Stimulated activated CD4-positive, alpha-beta T cell treated with anti-CD3 and anti-CD28 coated beads, Interleukin-15, amount 100 ng/mL, for 1 hour (primary cell): ENCODE measurements at places on chromosomes 3 and 15.

- no peak for DNase-seq
Measured at GRCh38 chr3:132879656-132880055, 157.4 kb upstream of the NPHP3 start.

DNA sequence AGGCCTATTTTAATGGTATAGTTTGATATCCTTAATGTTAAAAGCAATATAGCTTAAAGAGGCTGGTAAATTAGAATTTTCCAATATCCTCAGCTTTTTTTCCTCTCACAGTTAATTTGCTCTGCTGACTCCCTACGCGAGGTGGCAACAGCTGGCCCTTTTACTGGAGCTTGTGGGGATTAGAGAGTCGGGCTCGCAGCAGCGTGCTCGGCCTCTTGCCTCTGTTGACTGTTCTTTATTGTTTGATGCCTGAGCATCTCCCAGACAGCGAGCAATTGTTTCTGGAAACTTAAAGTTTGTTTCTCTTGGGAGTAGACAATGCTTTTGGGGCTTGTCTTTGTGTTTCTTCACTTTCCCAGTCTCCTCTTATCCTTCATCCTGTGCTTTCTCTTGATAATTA lies 80.8 kb downstream of the OPA1 start:
- no peak for DNase-seq

GRCh38 chr3:116059421-116060096 lies 385.7 kb downstream of the LSAMP start:
- DNase-seq, result no peak

- no peak for DNase-seq
Measured at GRCh38 chr3:156188757-156189156, 68.4 kb downstream of the KCNAB1 start.

GRCh38 chr3:35502699-35503098 lies 136.6 kb upstream of the ARPP21 start:
- no peak for DNase-seq

DNA sequence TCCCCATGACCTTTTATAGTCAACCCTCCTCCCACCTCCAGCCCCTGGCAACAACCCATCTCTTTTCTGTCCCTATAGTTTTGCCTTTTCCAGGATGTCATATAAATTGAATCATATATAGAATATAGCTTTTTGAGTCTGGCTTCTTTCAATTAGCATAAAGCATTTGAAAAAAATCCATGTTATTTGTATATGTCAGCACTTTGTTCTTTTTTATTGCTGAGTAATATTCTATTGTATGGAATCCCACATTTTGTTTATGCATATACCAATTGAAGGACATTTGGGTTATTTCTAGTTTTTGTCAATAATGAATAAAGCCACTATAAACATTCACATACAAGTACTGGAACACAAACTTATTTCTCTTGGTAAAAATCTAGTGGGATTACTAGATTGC lies 58.0 kb upstream of the SSR3 start:
- DNase-seq, result no peak

GRCh38 chr15:41584636-41585126 lies 25.7 kb downstream of the TYRO3 start:
- no peak for DNase-seq

- no peak for DNase-seq
Measured at GRCh38 chr15:99511531-99511865, 54.3 kb upstream of the MEF2A start.

DNA sequence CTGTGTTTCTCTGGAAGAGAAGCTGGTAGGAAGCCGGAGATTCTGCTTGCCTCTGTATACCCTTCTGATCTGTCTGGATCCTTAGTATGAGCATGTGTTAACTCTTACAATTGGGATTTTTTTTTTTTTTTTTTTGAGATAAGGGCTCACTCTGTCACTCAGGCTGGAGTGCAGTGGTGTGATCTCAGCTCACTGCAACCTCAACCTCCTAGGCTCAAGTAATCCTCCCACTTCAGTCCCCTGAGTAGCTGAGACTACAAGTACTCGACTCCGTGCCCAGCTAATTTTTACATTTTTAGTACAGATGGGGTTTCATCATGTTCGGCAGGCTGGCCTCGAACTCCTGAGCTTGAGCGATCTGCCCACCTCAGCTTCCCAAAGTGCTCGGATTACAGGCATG lies 44.5 kb downstream of the RPN1 start:
- DNase-seq, result no peak

- DNase-seq, result no peak
Measured at GRCh38 chr3:103532986-103533385, 1098.2 kb downstream of the ZPLD1 start.

DNA sequence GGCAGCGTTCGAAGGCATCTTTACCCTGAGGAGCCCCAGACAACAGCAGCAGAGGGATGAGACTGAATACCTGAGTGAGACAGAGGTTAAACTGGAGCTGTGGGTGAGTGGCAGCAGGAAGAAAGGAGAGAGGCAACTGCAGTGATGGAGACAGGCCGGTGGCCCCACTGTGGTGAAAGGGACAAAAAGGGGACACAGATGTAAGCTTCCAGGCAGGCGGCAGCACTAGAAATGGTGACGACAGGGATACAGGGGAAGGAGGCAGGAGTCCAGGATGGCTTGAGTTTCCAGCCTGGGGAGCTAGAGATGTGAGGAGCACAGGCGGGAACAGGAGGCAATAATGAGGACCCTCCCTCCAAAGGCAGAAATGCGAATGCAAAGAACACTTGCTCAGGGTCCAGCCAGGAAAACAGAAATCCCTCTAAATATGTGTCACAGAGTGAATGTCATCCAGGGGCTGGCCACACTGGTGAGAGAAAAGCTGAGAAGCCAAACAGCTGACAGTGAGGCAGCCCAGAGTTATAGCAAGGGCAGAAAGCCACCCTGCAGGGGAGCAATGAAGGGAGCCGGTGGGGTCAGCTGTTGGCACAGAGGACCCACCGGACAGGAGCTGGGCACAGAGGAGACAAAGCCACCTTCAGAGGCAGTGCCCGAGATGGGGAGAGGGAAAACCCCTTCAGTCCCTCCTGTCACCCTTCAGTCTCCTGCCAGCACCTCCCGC lies 70.1 kb downstream of the TBC1D2B start:
- no peak for DNase-seq

- DNase-seq, result no peak
Measured at GRCh38 chr3:124203292-124203691, 211.4 kb upstream of the ROPN1 start.

DNA sequence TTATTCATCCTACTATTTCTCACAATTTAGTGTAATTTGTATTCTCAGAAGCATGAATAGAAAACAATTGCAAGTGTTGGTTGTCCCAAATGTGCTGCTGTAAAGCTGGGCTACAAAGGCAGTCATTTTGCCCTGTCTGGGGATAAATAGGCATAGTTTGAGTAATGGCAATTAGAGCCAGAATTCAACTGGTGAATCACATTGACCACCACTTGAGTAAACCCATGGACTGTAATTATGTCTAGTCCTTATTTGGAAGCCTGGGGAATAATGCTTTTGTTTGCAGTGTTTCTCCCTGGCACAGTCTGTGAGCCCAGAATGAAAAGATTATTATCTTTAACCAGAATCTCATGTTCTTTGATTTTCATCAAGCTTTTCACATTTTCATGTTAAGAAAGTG lies 30.5 kb upstream of the CHL1 start:
- no peak for DNase-seq

DNA sequence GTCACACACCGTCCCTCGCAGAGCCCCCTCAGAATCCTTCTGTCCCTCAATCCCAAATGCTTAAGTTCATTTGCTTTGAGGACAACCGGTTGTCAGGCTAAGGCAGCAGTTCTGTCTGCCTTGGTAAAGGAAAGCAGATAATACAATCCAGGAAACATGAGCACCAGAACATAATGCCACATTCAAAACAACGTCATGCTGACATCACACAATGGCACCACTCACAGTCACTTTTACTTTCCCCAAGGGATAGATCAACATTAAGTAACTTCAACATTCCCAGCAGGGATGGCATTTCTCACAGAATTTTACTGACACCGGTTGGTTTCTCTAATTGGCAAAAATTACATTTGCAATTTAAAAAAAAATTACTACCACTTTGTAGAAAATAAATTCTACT lies 74.6 kb upstream of the PSMD6 start:
- DNase-seq, result no peak

DNA sequence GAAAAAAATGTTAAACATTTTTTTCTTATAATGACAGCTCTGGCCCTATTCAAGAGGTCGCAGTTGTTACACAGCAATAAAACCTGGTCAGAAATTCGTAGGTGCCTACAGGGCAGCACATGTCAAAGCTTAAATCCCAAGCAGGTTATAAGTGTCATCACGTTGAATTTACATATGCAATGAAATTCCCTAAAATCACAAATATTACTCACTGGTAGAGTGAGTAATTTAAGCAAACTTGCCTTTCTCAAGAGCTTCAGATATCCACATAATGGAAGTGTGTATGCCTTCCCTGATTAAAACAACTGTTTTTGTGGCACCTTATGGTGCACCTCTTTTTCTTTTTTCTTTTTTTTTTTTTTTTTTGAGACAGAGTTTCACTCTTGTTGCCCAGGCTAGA lies 90.7 kb upstream of the FNDC3B start:
- DNase-seq, result no peak

DNA sequence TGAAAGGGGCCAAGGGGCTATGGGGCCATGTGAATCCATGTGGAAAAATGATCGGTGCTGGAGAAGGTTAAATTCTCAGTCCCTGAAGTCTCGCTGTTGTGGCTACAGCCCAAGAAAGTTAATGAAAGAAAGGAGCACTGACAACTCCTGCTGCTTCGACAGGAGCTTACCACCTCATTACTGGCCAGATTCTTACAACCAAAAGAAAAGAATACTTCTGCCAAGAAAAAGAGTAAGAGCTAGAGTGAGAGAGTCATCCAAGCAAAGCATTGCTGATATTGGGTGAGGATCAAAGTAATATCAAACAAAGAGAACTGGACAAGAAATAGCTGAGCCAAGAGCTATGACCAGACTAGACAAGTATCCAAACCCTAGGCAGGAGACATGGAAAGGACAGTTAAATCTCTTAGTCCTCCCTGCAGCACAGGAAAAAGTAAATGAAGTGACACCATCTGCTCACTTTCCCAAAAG lies 348.4 kb upstream of the PLSCR5 start:
- DNase-seq, result no peak

- DNase-seq, result no peak
Measured at GRCh38 chr3:187762792-187763191, 17.5 kb upstream of the BCL6 start.

GRCh38 chr3:122395582-122395981 lies 11.6 kb downstream of the FAM162A start:
- no peak for DNase-seq

DNA sequence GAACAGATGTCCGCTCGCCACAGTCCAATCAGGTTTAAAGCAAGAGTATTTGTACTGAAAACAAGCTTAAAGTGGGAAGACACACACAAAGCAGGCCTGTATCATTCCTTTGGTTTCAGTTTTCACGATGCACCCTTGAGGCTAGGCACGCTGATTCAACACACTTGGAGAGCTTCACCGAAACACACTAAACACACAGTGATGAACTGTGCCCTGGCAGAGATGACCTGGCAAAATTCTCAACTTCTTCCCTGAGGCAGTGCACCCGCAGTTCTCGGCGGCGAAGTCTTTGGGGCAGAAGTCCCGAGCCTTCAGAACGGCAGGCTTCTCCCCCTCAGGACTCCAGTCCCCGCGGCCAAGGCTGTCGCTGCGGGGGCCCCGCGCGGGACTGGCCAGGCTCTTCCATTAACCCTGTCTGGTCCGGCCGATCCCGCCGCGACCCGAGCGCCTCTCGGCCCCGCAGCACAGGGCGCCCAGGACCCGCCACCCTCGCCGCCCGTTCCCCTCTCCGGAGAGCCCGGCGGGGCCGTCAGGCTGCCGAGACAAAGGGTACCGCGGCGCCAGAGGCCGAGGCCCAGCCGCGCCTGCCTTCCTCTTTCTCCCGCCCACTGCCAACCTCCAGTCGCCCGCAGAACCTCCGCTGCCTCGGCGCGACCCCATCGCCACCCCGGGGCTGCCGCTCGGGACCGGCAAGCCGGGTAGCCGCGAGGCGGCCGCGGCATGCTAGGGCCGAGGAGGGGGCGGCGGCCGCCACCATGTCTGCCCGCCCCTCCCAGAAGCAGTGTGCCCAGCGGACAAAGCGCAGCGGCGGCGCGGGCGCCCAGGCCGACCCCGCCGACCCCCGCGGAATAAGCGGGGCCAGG lies 792 bp downstream of the GABPB1 start:
- peak; percentile 11 for DNase-seq

GRCh38 chr15:82263350-82263749 lies 732 bp downstream of the SAXO2 start:
- no peak for DNase-seq

DNA sequence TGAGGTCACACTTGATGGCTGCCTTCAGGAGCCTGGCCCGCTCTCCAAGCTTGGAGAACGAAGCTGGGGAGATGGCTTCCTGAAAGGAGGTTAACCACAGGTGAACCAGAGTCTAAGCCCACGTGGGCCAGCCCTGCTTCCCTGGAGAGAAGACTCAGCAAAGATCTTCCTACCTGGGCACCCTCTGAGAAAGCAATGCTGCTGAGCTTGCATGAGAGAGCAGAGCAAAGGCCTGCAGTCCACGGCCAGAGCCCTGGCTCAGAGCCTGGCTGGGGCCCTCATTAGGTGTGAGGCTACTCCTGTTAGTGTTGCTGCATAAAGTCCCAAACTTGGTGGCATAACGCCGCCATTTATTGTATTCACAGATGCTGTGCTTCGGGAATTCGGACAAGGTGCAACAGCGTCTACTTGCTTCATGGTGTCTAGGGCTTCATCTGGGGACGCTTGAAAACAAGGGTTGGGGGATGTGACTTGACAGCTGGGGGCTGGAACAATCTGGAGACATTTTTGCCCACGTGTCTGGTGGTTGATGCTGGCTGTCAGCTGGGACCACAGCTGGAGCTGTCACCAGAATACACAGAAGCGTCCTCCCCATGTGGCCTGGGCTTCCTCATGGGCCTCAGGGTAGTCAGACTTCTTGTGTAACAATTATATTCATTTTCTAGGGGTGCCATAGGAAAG lies 87.9 kb upstream of the MEF2A start:
- DNase-seq, result no peak
